Endodermal cell (in vitro differentiated cells): ENCODE measurements at places on chromosomes 2 and 18. TPM values are rescaled to one million over a fixed set of nuclear protein-coding genes. Genes with fewer than 3 reads are reported as not detected.
A peak's percentile ranks its signal among the peaks of the same experiment; 100 is the strongest.

DNA sequence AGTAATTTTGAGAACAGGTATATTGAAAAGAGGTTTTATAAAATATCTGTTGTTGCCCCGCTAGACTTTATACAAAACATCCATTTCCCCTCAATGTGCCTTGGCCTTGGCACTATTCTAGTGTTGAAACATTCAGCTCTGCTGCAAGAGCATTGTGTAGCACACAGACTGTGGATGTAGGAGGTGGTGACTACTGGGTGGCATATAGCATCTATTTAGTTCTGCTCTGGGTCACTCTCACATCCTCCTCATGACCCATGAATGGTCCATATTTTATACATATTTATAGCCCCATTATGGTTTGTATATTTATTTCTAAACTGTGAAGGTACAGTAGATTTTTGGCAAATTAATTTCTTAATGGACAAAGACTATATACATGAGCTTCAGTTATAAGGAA, 1022.0 kb upstream of the CELF4 start:
- H3K4me3 ChIP-seq, result no peak overlapping the region
- H3K27me3 ChIP-seq, result no peaks in the 10 kb centered on the region
- H3K36me3 ChIP-seq, result no peaks in the 10 kb centered on the region
- no peaks in the 10 kb centered on the region for H3K4me1 ChIP-seq
- no peak for DNase-seq

PLEKHH2 gene
- 5.0 to 9.1 TPM (median 5.3 TPM) in 3 replicates for total RNA-seq

DNA sequence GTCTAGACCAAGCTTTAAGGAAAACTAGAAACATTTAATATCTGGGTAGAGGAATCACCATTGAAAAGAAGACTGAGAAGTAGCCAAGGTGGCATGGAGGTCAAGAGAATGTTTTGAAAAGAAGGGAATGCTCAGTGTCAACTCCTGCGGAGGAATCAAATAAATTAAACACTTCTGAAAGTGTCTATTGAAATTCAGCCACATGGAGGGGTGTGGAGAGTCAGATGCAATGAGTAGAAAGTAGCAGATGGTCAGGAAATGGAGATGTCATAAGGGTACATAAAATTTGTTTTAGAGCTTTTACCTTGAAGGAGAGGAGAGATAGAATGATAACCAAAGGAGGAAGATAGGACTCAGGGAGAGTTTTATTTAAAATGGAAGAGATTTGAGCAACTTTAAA, 35.1 kb downstream of the NLRC4 start:
- H3K4me3 ChIP-seq, result no peak overlapping the region
- no peak for DNase-seq
- H3K27ac ChIP-seq, result no peak overlapping the region
- peaks cover 5% of the 10 kb centered on the region for H3K36me3 ChIP-seq

GRCh38 chr2:138277062-138277461, 224.5 kb upstream of the SPOPL start:
- no peaks in the 10 kb centered on the region for H3K36me3 ChIP-seq
- peak overlapping the region; percentile 61 for H3K4me3 ChIP-seq
- peak overlapping the region; percentile 66 for H3K27ac ChIP-seq
- no peak for DNase-seq
- H3K27me3 ChIP-seq, result no peaks in the 10 kb centered on the region
